ENCODE measurements at places on chromosomes 3 and 15.

GRCh38 chr3:38653685-38654537 lies 4.4 kb upstream of the SCN5A start:
- DNase-seq, result no peak

DNA sequence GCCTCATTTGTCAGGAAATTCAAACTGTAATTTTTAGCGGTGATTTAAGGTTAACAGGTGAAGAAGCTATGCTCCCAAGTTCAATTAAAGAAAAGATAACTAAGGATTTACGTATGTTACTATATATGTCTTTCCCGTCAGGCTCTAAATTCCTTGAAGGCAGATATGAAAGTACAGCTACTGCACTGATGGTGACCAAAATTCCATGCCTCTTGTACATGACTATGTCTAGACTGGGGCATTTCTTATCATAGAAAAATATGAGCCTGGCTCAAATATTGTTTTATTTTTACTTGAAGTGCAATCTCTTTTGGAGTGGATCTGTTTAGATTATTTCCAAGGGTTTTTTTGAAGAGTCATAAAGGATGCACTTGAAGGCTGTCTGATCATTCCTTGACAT lies 647.1 kb upstream of the KCNMB2 start:
- no peak for DNase-seq

GRCh38 chr3:29091599-29092189 lies 189.2 kb upstream of the RBMS3 start:
- no peak for DNase-seq

DNA sequence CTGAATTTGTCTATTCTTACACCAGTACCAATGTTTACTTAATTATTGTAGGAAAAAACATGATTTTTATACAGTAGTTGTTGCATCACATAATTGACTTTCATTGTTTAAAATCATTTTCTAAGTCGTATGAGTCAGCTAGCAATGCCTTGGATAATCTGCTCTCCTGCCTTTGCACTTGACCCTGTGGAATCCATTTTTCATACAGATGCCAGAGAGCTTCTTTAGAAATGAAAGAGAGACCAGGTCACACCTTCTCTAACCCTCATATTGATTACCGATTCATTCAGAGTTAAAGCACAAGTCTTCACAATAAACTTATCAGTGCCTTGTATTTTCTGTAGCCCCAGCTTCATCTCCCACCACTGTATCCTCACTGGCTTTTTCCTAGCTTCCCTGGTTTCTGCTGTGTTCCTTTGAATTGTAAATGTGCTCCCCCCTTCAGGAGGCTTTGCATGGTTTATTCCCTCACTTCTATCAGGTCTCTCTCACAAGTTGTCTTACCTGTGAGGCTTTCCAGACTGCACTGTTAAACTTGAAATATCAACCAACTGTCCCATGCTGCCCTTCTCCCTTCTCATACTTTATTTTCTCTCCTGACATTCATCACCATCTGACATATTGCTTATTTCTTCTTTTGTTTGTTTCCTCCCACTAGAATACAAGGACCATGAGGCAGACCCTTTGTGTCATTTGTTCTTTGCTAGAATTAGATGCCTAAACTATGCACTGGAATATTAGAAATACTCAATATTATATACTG lies 662.0 kb upstream of the GBE1 start:
- DNase-seq, result no peak

DNA sequence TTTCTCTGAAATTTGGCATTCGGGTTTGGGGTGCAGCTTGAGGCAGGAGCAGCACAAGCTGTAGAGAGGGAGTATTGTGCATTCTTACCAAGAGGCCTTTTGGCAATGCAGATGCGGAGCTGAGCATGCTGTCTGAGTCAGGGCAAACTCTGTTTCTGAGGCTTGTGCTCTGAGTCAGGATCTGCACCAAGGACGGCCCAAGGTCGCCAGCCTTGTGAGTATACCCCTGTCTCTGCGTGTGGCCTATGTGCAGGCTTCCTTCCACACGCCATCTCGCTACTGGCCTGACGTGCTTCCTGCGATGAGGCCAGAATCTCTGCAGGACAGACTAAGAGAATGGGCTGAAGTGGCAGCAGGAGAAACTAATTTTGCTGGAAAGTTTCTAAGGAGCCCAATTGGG lies 83.8 kb upstream of the ROPN1 start:
- no peak for DNase-seq

- no peak for DNase-seq
Observed at GRCh38 chr3:68424796-68425460, 507.4 kb downstream of the TAFA4 start.

GRCh38 chr3:30613133-30613825 lies 6.9 kb downstream of the TGFBR2 start:
- DNase-seq, result no peak

DNA sequence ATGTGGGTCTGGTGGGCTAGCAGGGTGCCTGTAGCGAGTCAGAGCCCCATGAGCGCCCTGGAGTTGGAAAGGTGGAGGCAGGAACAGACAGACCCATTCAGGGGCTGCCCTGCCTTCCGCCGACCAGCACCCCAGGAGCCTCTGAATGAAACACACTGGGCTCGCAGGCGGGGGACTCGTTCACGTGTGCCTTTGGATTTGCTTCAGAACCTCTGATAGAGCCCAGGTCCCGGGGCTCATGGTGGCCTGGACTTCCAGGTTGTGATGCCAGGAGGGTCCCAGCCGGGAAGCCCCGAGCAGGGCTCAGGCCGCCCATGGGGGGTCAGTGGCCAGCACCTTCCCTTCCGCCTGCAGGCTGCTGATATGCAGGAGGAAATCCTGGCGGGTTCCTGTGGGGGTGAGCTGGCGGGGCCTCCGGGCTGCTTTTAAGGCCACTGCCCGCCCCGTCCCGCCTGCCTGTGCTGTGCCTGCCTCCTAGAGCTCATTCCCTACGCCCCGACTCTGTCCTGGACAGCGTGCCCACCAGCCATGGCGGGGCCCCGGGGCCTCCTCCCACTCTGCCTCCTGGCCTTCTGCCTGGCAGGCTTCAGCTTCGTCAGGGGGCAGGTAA lies at the start of gene STAB1:
Gene STAB1, plus strand, starts transcription at position 453 of the 610 bp plus-strand sequence. Its CDS starts 76 bp downstream, at position 529.
- DNase-seq, result no peak

DNA sequence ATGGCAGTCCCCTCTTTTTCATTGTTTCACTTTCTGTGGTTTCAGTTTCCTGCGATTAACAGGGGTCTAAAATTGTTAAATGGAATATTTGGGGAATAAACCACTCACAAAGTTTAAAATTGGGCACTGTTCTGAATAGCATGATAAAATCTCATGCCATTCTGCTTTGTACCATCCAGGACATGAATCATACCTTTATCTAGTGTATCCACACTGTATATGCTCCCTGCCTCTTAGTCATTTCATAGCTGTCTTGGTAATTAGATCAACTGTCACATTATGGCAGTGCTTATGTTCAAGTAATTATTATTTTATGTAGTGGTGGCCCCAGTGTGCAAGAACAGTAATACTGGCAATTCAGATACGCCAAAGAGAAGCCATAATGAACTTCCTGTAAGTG lies 734.5 kb downstream of the ZPLD1 start:
- no peak for DNase-seq

GRCh38 chr3:22594990-22595389 lies 608.1 kb upstream of the UBE2E2 start:
- no peak for DNase-seq

- no peak for DNase-seq
Observed at GRCh38 chr3:138230525-138230924, 43.4 kb downstream of the ARMC8 start.

- no peak for DNase-seq
Observed at GRCh38 chr3:111947231-111947630, 31.6 kb upstream of the ABHD10 start.

GRCh38 chr15:73818308-73818985 lies 54.9 kb upstream of the TBC1D21 start:
- DNase-seq, result no peak

DNA sequence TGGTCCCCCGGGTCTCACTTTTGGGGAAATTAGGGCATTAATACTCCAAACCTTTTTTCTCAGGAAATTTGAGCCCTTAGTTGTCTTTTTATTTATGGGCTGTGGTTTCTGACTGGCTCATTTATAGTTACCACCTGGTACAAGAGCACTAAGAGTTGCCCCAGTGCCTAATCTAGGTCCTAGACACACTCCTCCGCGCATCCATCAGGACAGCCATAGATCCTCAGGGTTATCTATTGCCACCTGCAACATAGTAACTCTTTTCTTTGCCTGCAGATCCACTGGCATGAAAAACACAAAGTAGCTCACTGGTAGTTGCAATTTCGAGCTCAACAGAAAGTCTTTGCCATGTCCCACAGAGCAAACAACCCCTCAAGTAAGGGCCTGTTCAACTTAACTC lies 576.4 kb upstream of the ROBO2 start:
- no peak for DNase-seq

DNA sequence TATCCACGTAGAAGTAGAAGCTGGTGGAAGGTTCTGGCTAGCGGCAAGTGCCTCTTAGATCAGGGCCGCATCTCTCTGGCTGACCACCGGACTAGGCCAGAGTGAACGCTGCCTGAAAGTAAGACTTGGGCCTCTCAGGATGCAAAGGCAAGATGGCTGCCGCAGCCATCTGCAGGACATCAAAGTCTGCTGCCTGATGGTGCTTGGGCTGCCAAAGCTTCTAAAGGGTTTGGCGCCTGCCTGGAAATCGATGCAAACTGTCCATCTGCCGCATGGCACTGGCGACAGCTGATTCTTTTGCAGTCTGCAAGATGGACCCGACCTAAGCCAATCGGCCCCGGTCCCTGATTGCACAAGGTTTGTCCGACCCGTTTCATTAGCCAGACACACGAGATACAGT lies 196.7 kb upstream of the TBC1D5 start:
- DNase-seq, result no peak

DNA sequence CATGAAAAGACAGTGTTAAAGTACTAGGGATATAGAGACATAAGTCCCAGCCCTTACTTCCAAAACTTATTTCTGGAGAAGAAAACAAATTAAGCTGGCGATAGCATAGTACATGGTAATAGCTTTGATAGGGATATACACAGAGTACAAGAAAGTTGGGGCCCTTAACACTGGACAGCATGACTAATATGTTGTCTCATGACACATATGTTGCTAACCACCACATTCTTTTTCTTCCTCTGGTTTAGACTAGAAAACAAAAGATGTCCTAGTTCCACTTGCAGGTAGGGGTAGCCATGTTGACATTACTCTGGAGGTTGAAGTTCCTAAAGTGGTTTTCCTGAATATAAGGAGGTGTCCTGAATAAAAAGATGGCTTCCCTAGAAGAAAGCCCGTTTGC lies 75.3 kb downstream of the RFX7 start:
- no peak for DNase-seq

- DNase-seq, result no peak
Observed at GRCh38 chr3:46612324-46612723, at the start of gene FAM240A. TSS of gene FAM240A (plus strand) at chr3:46612525. CDS start at chr3:46612684, 159 bp downstream.

- no peak for DNase-seq
Observed at GRCh38 chr3:17023006-17023664, 138.4 kb downstream of the PLCL2 start.

GRCh38 chr3:165225604-165226003 lies 29.4 kb upstream of the SLITRK3 start:
- DNase-seq, result no peak

- no peak for DNase-seq
Observed at GRCh38 chr3:169131690-169132464, 531.6 kb downstream of the MECOM start.

- no peak for DNase-seq
Observed at GRCh38 chr15:93252780-93253179, 163.8 kb upstream of the RGMA start.

DNA sequence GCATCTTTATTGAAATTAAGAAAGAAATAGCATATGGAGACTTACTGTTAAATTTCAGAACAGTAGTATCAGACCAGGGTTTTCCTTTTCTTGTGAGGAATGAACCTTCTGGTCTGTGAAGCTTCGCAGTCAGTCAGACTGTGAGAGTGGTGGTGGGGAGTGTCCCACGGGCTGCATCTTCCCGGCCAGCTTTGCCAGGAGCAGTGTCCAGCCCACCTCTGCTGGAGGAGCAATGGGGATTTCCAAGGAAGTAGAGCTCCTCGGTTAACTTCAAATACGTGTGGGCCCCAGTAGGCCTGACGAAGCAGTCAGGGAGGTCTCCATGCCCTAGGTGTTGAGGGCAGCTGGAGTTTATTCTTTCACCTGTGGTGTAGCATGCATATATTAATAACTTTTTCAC lies 40.9 kb upstream of the FBXL22 start:
- no peak for DNase-seq

GRCh38 chr15:47726399-47726823 lies 9.1 kb downstream of the SEMA6D start:
- no peak for DNase-seq
